ENCODE measurements at places on chromosomes 7 and 10. TPM values are rescaled to one million over a fixed set of nuclear protein-coding genes. Genes with fewer than 3 reads are reported as not detected.

GRCh38 chr10:129467359-129468064 lies 471 bp downstream of the MGMT start:
- no peak for DNase-seq

DNA sequence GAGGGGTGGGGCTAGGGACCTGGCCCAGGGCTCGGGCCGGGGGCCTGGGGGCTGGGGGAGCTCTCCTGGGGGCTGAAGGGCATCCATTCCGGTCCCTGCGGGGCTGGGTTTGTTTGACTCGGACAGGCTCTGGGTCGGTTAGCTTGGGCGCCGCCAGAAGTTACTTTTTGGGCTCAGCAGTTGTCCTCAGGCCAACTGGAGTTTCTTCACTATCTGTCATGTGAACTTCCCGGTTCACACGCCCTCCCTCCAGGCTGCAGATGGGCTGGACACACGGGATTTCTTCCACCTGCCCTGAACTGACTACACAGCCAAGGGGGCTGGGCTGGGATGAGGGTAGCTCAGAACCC lies 3.8 kb downstream of the SLC4A2 start:
- DNase-seq, result no peak

DNA sequence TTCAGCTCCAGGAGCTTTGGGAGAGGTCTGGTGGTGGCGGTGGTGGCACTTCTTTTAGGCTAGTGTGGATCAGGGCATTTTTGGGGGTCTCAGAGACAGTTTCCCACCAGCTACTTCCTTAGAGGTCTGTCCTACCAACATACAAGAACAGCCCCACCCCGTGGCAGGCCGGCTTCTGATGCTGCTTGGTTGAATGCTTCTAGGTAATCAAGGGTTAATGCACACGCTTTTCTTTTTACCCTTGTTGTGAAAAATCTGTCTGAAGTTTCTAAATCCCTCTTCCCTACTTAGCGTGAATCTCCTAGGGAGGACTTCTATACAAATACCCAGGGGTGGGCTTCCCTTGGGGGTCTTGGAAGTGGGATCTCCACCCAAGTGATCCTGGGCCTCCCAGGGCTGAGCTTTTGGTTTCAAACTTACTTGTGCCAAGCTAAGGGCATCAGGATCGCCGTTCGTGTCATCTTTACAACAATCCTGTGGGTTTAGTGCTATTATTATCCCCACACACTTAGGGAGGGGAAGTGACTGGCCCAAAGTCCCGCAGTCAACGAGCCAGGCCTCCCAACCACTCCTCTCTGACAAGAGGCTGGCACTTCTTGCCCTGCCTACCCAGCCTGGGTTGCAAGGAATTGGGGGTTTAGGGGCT lies 1.7 kb downstream of the SH2B2 start:
- no peak for DNase-seq

- no peak for DNase-seq
These were observed 150.3 kb downstream of the PLXNA4 start for GRCh38 chr7:132425942-132426341.

GRCh38 chr7:130875-131780 lies 61.2 kb upstream of the FAM20C start:
- no peak for DNase-seq

- DNase-seq, result no peak
These were observed 1.6 kb downstream of the GLUD1 start for GRCh38 chr10:87092861-87093631.

DNA sequence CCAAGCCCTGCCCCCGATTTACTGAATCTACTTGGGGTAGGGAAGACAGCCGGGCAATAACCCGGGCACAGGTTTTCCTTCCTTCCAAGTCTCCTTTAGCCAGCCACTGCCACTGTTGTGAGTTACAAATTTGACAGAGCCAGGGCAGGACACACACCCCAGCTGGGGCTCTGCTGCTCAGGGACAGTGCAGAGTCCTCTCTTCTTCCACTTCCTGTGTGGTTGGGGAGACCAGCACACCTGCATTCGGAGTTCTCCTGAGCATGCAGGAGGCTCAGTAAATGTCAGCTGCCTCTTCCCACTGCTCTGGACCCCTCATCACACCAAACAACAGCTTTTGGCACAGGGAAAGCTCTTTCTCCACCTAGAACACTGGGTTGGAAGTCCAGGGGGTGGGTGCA lies 21.3 kb downstream of the CHST15 start:
- DNase-seq, result no peak

DNA sequence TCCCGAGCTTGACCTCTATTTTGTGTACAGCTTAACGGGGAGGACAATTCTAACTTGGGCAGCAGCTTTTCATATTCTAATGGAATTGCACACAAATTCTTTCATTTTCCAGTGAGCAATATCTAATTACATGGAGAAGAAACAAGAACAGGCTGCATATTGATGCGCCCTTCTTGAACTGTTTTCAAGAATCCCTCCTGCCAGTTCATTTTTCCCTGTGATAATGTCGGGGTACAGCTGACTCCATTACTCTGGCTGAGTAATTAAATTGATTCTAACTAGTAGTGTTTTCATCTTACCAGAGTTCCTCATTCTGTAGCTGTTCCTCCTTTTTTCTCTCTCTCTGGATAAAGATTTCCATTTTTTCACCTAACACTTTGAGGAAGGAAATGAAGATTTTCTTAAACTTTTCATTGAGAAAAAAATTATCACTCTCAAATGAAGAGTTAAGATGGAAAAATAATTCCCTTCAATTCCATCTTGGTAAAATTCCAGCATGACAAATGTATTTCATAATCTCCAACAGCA lies 190.9 kb downstream of the FANK1 start:
- no peak for DNase-seq

- no peak for DNase-seq
These were observed 1.6 kb downstream of the PRKG1 start for GRCh38 chr10:51075873-51076229.

Gene PTN
- total RNA-seq, result 83.7 TPM

Gene DHX32
- 82.1 TPM for total RNA-seq

Gene CLDN3
- not detected for total RNA-seq

Gene SOSTDC1
- 5.7 TPM for total RNA-seq

Gene FRAT1
- 1.6 TPM for total RNA-seq

Gene ANKRD2
- total RNA-seq, result 0.15 TPM

Gene ZNF518A
- total RNA-seq, result 4.5 TPM

Gene C10orf105
- not detected for total RNA-seq

Measured in H4 (cell line).